ENCODE measurements at places on chromosomes 12 and 14.

GRCh38 chr14:86683561-86683960, 1153.6 kb downstream of the FLRT2 start:
- no peak for DNase-seq

DNA sequence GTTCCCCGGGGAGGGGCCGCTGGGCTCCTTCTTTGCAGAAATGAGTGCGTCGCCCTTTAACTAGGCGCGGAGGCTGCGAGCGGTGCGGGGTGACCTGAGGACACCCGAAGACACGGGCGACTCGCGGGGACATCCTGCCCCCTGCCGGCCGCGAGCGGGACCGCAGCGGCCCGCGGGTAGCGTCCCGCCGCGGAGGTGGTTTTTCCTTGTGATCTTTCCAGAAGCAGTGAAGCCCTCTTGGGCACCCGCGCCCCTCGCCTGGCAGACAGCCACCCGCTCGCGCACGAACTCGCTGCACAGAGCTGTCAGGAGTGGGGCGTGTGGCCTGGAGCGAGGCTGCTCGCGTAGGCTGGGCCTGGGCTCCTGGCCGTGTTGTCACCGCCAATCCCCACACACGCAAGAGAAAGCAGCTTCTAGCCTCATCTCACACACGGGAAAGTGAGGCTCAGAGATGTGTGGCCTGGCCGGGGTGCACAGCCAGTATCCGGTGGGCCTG, 67.2 kb downstream of the DIO3 start:
- DNase-seq = peak; percentile 93

GRCh38 chr12:52612431-52613383, 5.7 kb downstream of the KRT73 start:
- DNase-seq = no peak

DNA sequence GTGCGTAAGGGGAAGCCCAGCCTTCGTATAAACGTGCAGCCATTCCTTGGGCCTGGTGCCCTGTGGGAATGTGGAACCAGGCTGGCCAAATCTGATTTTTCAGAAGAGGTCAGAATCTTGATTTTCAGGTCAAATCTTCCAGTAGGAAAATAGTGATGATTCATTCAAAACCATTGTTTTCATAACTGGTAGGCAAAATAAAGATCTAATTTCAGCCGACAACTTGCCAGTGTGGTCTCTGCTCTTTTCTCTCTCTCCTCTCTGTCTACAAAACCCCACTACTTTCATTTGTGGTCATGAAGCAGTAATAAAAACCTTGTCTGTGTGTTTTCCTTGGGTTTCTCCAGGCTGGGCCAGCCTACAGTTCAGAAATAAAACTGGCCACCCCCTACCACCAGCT, 135.1 kb downstream of the RBM19 start:
- DNase-seq = no peak

DNA sequence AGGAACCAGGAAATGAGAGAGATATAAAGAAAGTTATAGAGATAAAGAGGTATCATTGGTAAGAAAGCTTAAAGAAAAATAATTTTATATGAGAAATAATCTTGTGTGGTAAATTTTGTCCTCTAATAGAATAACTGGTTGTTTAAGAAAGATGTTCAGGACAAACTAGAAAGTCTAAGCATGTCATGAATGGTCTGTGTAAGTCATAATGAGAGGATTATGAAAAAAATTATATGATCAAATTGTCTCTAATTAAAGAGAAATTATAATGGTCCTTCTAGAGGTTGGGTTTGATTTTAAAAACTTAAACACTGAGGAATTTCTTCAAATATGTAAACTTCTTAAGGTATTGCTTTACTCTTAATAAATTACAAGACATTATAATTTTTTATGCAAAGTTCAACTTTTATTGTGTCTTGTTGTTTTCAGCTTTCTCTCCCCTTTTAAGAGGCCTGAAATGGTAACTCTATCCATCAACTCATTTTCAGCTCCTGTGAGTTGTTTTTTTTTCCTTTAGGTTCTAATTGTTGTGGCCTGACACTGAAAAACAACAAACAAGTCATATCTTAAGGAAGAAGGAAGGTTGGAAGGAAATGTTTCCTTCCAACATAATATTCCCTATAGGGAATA, 88.2 kb upstream of the CNOT2 start:
- no peak for DNase-seq

GRCh38 chr14:47009615-47010014, 358.0 kb upstream of the RPL10L start:
- no peak for DNase-seq

DNA sequence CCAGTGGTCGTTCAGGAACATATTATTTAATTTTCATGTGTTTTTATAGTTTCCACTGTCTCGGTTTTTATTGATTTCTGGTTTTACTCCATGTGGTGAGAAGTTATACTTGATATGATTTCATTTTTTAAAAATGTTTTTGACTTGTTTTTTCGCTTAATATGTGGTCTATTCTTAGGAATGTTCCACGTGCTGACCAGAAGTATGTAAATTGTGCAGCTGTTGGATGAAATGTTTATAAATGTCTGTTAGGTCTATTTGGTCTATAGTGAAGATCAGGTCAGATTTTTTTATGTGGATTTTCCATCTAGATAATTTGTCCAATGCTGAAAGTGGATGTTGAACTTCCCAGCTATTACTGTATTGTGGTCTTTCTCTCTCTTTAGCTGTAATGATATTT, 433.8 kb upstream of the MIS18BP1 start:
- DNase-seq = no peak

DNA sequence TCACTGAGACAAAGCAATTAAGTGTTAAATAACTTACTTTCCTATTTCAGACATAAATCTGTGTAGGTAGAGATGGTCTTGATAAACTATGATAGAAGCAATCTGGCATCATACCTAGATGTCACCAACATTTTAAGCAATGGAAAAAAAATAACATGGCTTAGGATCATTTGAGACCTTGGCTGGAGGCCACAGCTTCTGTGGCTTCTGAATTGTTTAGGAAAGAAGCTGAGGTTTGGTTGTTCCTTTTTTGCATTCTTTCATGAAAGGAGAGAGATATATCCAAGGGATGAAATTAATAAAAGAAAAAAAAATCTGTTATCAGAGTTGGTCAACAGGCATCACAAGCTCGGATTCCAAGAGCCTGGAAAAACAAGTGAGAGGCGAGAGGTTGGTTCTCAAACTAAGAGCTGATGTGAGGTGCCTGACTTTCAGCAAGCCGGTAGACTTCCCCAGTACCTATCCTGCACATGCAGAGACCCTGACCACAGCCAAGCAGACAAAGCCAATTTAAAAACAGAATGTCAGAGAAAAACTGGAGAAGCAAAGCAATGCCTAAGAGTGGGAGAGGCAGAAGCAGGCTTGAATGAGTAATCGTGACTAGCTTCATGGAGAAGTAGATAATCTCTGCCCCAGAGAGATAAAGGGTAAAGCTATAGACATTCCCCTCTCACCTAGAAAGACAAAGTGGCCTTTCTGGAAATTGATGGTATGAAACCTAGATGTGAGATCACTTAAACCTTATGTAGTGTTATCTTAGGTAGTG, 43.4 kb upstream of the ST8SIA1 start:
- no peak for DNase-seq

- no peak for DNase-seq
Observed at GRCh38 chr14:85728476-85729065, 198.6 kb downstream of the FLRT2 start.

DNA sequence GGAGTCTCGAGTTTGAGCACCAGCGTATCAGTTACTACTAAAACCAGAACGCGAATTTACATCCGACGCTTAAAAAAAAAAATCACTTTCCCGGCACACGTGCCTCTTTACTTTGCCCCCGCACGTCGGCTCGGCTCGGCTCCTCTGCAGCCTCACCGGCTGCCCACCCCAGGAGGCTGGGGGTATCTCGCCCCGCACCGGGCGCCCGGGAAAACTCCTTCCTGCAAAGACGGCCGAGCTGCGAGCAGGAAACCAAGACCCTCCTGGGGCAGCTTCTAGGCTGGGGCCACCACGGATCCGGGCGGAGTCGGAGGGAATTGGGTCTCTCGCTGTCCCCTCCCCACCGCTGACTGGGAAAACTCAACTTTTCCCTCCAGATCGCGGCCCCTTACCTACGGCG, 610 bp downstream of the VSIG10 start:
- DNase-seq = peak; percentile 63

GRCh38 chr12:43921666-43922337, 85.9 kb downstream of the TMEM117 start:
- no peak for DNase-seq

GRCh38 chr14:90518941-90519256, 122.1 kb downstream of the CALM1 start:
- DNase-seq = peak; percentile 80

DNA sequence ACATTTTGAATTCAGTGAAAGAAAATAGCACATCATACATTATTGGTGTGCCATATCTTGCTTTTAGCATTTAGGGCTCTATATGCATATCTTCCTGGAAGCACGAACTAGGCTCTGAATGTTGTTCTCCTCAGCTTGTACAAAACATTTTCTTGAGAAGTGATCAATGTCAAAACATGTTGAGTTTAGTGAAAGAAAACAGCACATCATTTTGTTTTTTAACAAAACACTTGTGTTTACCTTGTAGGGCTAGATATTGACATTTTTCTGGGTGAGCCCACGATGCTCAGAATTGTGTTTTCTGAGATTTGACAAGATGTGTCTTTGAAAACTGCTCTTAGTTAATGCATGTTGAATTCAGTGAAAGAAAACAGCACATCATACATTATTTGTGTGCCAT, 81.0 kb downstream of the ASCL4 start:
- no peak for DNase-seq

DNA sequence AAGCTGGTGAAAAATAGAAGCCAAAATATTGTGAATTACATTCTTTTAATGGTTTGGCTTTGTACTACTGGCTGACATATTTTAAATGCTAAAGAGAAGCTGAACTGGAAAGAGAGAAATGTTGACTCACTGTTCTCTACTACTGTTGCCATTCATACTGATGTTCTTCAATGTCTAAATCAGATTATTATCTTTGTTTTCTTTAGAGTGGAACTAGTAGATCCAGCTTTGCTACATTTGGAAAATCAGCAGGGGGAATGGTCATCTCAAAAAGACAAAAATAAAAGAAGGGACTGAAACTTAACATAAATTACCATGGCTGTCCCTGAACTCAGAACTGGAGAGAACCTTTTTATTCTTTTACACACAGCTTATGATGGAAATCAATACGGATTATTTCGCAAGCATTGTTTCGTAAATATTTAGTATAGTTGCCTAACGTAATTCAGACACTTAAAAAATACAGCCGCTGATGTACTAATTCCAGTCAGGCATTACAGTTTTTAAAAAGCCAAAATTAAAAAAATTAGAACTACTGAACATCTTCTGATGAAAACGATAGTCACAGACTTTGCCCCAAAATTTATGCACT, 76.3 kb upstream of the OTX2 start:
- no peak for DNase-seq

GRCh38 chr14:99173086-99173485, 98.9 kb downstream of the BCL11B start:
- DNase-seq = peak; percentile 40

GRCh38 chr12:66751432-66752113, 72.7 kb upstream of the GRIP1 start:
- DNase-seq = no peak

DNA sequence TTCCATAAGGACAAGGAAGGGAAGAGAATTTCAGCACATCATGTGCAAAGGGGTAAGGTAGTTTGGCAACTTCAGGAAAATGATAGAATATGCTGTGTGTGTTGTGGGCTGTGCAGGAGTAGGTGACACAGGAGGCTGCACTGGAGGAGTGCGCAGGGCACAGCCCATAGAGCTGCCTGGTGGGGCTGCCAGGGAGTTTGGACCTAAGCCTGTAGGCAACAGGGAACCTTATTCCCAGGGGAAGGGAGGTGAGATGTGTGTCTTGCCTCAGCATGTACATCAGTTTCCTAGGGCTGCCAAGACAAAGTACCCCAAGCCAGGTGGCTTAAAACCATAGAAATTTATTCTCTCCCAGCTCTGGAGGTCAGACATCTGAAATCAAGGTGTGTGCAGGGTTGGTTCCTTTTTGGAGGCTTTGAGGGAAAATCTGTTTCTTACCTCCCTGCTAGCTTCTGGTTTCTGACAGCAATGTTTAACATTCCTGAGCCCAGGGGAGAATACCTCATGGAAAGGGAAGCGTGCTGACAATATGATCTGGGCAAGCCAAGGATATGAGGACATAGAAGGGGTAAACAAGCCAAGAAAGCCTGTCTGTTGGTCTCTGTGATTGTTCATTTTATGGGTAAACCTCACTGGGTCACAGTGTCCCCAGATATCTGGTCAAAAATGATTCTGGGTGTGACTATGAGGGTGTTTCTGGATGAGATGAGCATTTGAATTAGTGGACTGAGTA, 174.0 kb upstream of the NTF3 start:
- DNase-seq = no peak

GRCh38 chr12:123270214-123271000, 1.2 kb downstream of the CDK2AP1 start:
- peak; percentile 71 for DNase-seq

DNA sequence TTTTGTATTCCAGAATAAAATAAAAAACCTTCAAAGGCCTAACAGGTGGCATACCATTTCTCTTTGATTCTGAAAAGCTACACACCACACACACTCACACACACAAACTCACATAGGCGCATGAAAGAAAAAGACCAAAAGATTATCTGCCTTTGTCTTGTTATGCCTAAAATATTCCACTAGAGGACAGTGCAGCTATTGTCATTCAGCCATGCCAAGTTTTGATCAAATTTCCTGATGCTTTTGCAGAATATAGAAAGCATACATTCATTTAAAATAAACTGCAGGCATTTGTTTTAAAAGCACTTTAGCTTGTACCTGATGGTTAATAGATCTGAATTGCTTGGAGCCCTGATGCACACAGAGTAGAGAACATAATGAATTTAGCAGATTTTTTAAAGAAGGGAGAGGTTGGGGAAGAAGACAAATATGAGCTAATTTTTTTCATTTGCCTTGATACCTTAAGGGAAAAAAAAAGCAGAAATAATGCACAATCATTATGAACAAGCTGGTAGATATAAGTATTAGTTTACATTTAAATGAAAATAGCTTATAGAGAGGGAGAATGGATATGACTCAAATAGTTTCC, 1766.9 kb upstream of the SEL1L start:
- no peak for DNase-seq

DNA sequence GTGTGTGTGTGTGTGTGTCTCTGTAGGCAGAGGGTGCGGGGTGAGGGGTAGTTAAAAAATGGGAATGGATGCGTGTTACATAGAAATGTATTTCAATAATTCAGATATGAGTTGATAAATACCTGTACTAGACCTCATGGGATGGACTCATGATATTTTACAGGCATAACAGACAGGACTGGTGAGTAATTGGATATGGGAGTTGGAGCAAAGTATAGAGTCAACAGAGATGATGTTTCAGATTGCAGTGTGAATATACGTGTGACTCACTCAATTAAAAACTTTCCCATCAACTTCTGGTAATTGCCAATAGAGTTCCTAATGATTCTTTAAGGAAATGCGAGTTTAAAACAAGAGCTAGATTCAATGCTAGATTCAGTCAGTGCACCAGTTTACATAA, 711.9 kb downstream of the C12orf50 start:
- DNase-seq = no peak

Measured in activated CD8-positive, alpha-beta memory T cell treated with anti-CD3 and anti-CD28 coated beads, Interleukin-2, amount 50 U/mL, for 48 hours (primary cell).